ENCODE measurements at places on chromosomes 2 and 18. TPM values are rescaled to one million over a fixed set of nuclear protein-coding genes. Genes with fewer than 3 reads are reported as not detected.

DNA sequence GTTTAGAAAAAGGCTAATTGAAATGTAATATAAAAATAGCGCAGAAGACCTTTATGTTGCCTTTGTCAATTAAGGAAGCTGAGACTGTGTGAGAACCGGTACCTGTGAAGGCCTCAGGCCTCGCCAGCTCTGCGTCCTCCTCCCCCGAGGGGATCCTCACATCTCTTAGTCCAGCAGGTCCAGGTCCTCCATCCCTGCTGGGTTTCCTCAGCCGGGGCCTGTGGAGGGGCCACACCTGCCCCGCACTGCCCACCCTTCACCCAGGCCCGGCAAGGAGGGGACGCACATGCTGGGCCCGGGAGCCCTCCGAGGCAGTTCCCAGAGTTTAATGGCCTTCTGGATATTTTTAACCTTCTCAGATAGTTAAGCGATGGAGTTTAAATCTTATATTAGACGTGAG lies 3.5 kb downstream of the KCNG2 start:
- DNase-seq = no peak

DNA sequence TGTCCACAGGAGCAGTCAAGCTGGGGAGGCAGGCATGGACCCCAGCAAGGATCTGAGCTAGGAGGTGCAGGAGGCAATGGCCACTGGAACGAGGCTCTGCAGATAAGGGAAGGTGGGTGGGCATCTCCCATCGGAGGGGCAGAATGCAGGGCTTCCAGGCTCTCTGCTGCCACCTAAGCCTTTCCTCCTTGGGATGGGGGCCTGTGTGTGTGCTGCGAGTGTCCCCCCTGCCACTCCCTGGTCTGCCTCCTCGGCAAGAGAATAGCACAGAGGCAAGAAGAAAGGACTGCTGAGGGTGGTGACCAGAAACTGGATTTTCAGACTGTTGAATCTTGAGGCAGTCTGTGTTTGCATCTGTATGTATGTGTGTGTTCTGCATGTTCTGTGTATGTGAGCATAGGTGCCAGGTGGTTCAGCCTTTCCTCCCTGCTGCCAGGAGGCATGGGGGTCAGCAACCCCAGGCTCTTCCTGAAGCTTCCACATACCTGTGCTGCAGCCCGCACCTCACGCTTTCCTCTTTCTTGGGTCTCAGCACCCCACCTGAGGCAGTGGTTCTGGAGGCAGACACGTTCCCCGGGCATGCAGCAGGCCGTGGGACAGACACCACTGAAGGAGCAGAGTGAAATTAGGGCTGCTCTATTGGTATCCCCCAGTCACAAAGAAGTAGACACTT lies 86.7 kb downstream of the EPAS1 start:
- no peak for DNase-seq

DNA sequence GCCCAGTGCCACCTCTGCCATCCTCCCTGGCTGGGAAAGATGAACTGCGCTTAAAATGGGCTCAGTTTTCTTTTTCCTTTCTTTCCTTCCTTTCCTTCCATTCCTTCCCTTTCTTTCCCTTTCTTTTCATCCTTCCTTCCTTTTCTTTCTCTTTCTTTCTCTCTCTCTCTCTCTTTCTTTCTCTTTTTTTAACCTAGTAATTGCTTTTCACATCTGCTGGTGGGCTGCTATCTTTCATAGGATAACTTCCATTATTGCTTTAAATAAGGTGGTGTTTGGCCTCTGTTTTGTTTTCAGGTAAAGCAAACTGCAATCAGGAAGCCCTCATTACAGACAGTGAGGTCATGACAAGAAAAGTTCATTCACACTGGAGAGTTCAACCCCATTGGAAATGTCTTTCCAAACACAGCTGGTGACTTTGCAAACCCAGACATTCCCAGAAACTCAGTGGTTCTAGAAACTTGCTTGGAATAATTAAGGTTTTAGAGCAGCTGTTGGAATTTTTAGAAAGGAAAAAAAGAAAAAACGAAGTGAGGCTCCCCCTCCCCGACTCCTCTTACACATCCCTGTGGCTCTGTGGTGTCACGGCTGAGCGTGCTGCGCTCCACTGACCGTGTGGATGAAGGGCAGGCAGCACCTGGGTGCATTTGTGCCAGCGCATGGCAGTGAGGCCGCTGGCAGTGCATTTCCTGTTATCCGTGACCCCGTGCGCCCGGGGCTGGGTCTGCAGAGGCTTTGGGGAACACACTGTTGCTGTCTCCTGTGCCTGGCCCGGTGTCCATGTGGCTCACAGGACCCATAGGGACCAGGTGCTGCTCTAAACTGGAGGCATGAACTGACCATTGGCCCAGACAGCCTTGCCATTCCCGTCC lies 76.9 kb downstream of the MBP start:
- DNase-seq = no peak

DNA sequence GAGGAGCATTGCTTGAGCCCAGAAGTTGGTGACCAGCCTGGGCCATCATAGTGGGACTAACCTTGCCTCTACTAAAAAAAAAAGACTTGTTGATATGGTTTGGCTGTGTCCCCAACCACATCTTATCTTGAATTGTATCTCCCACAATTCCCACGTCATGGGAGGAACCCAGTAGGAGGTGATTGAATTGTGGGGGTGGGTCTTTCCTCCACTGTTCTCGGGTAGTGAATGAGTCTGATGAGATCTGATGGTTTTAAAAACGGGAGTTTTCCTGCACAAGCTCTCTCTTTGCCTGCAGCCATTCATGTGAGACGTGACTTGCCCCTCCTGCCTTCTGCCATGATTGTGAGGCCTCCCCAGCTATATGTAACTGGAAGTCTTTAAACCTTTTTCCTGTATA lies 47.0 kb downstream of the PROC start:
- DNase-seq = no peak

GRCh38 chr2:104572834-104573233 lies 281.1 kb upstream of the POU3F3 start:
- DNase-seq = no peak

GRCh38 chr18:42290318-42291307 lies 335.6 kb downstream of the PIK3C3 start:
- no peak for DNase-seq

GRCh38 chr2:109409321-109410038 lies 204.3 kb downstream of the SEPTIN10 start:
- DNase-seq = no peak

BOLL gene
- total RNA-seq = not detected

DNAH6 gene
- total RNA-seq = 2.8 TPM

DNA sequence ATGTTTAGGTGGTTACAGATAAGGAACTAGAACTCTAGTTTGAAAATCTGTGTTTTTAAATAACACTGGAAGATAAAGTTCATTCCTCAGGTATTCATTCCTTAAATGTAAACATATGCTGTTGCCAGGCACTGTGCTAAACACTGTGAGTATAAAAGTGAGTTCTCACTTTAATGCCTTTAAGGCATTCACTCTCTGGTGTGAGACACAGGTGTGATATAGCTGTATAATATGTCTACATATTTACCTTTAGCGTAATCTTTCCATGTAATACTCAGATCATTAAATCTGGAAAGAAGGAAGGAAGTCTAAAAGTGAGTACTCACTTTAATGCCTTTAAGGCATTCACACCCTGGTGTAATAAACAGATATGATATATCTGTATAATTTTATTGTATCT lies 472.6 kb downstream of the PARD3B start:
- DNase-seq = no peak

Data from neural crest cell (in vitro differentiated cells).